Hippocampal formation (tissue), 2 donors: ENCODE measurements at places on chromosomes 4 and X.

DNA sequence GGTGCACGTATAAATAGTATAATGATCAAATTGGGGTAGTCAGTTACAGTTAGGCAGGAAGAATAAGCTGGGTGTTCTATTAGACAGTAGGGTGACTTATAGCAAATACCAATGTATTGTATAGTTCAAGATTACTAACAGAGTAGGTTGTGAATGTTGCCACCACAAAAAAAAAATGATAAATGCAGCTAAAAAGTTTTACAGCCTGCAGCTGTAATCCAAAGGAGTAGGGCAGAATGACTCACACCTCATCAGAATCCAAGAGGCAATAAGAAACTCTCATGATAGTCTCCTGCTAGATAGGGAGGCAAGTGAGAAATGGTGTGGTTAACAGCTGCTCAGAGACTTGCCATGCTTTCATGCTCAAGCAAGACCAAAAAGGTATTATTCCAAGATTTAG lies 19.6 kb upstream of the TCEAL4 start:
- DNase-seq, result no peak

GRCh38 chr4:108762559-108763225 lies at the start of gene ETNPPL:
TSS of gene ETNPPL (minus strand) at chr4:108763053. CDS start at chr4:108762898, 155 bp downstream.
- no peak for DNase-seq

DNA sequence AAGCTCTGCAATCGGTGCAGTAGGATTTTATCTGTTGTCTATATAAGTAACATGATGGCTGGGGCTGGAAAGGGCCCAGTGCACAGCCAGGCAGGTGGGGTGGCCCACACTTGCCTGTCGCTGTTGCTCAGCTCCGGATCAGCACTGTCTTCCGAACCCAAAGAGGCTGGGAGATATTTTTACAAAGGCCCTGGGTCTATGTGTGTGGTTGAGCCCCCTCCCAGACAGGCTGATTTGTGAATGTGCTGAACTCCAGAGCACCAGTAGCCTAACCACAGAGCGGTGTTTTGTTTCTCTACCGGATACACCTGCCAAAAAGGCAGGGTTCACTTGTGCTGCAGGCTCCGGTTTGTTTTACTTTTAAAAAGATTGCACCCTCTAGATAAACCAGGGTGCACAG lies 33.5 kb upstream of the CHRNA9 start:
- no peak for DNase-seq

GRCh38 chr4:2248044-2248780 lies 6.3 kb upstream of the HAUS3 start:
- DNase-seq, result no peak

DNA sequence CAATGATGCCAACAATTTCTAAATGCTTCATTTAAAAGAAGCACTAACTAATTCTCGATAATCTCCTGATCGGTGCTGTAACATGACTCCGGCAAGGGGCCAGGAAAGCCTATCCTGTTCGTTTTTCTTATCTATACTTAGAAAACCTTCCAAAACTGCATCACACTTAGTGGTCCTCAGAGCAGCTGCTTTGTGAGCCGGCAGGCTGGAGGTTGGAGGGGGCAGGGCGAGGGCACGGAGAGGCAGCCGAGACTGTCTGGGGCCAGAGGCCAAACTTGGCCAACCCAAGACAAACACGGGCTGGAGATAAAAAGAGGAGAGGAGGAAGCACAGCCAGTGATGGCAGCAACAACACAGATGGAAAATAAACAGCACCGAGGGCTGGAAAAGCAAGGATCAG lies 455.7 kb downstream of the BCOR start:
- DNase-seq, result no peak

DNA sequence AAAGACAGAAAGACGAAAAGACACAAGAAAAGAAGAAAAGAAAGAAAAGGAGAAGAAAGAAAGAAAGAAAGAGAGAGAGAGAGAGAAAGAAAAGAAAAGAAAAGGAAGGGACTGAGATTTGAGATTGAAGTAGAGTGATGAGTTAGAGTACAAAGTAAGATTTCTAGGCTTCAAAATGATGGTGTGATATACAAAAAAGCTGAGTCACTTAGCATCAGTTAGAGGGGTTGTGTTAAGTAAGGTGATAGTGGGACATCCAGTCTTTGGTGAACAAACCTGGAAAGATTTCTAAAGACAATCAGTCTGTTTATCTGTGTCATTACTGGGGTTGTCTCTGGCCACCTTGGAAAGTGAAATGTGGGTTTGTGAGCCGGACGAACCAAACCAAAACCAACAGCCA lies 13.5 kb downstream of the SLC10A6 start:
- DNase-seq, result no peak

- DNase-seq, result no peak
Measured at GRCh38 chrX:38975368-38975942, 174.2 kb downstream of the MID1IP1 start.
